ENCODE measurements at places on chromosomes 11 and 22.

- DNase-seq, result no peak
These were observed 154.2 kb upstream of the TTC12 start for GRCh38 chr11:113159988-113160807.

DNA sequence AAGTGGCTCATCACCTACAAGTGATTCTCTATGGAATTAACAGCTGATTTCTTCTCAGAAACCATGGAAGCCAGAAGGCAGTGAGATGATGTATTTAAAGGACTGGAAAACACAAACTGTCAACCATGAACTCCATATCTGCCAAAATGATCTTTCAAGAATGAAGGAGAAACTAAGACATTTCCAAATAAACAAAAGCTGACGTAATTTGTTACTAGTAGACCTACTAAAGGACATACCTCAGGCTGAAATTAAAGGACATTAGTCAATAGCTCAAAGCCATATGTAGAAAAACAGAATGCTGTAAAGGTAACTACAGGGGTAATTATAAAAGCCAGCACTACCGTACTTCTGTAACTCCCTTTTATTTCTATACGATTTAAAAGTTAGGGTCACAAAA, 129.4 kb upstream of the TMEM45B start:
- DNase-seq, result no peak

GRCh38 chr11:3156661-3157311, 8.3 kb downstream of the OSBPL5 start:
- DNase-seq, result no peak

GRCh38 chr11:90468923-90469322, 246.1 kb upstream of the CHORDC1 start:
- no peak for DNase-seq

GRCh38 chr22:45544588-45545170, 42.0 kb downstream of the FBLN1 start:
- DNase-seq, result no peak

GRCh38 chr11:59573216-59573615, 42.4 kb downstream of the OSBP start:
- DNase-seq, result peak; percentile 77

- peak; percentile 85 for DNase-seq
These were observed at the start of gene RCN1 for GRCh38 chr11:32090545-32091370. Gene RCN1, plus strand, starts transcription at chr11:32091074. Its CDS starts 123 bp downstream, at chr11:32091197.

DNA sequence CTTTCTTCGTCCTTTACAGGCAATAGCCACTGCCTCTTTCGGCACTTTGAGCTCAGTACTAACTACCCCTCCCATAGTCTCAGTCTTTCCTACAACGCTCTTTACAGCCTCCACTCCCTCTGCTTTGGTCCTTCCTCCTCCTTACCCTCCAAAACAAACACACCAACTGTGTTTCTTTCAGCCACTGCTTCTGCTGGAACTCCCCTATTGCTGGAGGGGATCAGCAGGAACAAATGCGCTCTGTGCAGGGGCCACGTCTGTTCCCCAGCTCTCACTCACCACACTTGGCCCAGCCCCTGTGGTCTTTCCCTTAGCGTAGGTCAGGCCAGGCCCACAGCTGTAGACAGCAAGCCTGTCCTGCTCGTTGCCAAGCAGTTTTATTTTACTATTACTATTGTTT, 42.3 kb downstream of the PC start:
- no peak for DNase-seq

DNA sequence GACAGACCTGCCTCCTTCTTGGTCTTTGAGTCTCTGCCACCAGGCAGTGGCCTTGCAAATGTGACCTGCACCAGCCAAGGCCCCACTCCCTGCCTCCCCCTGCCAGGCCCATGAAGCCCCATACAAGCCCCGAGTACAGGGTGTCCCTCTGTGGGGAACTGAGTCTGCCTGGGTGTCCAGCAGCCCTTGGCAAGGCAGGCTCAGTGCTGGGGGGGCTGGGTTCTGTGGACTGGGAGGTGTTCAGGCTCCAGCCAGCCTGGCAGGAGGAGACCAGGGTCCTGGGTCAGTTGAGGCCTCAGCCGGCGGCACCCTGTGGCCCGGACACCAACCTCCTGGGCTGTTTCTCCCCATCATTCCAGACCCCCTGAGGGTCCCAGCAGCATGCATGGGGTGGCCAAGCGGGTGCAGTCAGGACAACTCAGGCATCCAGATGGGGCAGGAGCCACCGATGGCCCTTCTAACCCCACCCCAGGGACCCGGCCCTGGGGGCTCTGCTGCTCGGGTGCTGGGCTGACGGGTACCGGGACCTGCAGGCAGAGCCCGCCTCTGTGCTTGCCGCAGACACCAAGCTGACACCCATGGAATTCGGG, 5.7 kb downstream of the MUC5AC start:
- DNase-seq, result no peak

DNA sequence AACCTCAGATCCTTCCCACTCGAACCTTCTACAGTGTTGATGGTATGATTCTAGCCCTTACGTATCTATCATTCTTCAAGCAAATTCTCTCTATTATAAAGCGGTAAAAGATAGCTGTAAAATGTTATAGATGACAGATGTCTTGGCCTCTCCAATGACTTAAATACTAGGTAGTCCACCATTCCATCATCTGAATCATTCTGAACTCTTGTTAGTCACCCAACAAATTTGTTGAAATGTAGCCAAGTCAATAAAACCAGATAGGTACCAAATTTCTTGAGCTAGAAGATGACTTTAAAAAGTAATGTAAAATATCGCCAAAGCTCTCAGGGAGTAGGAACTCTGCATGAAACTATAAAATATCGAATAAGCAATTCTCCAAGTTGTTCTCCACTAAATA, 32.6 kb upstream of the PICALM start:
- no peak for DNase-seq

DNA sequence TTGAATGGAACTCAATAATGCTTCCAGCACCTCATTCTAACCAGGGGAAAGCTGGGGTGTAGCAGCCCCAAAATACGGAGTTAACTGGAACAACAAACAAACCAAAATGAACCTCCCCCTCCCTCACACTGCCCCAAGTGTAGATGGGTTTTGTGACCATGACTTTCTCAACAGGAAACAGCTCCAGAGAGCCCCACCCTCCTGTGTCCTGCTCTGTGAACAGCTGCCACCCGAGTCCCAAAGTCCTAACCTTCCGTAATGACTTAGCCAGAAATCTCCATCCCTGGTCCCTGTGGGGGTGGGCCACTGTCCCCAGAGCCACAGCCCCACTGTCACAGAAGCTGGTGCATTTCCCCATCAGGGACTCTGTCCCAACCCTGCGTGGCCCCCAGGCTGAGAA, 155.4 kb downstream of the CRYBB2 start:
- no peak for DNase-seq

GRCh38 chr22:37516456-37516855, 2.8 kb downstream of the CARD10 start:
- DNase-seq, result no peak

- peak; percentile 92 for DNase-seq
These were observed 36.7 kb downstream of the TPST2 start for GRCh38 chr22:26553056-26553752.

- no peak for DNase-seq
These were observed 32.2 kb downstream of the C11orf91 start for GRCh38 chr11:33668468-33668825.

- peak; percentile 94 for DNase-seq
These were observed 38.3 kb upstream of the TFIP11 start for GRCh38 chr22:26550498-26551033.

GRCh38 chr11:27211370-27212127, 151.5 kb downstream of the CCDC34 start:
- no peak for DNase-seq

GRCh38 chr22:36587289-36588154, 58.6 kb upstream of the EIF3D start:
- DNase-seq, result peak; percentile 90

DNA sequence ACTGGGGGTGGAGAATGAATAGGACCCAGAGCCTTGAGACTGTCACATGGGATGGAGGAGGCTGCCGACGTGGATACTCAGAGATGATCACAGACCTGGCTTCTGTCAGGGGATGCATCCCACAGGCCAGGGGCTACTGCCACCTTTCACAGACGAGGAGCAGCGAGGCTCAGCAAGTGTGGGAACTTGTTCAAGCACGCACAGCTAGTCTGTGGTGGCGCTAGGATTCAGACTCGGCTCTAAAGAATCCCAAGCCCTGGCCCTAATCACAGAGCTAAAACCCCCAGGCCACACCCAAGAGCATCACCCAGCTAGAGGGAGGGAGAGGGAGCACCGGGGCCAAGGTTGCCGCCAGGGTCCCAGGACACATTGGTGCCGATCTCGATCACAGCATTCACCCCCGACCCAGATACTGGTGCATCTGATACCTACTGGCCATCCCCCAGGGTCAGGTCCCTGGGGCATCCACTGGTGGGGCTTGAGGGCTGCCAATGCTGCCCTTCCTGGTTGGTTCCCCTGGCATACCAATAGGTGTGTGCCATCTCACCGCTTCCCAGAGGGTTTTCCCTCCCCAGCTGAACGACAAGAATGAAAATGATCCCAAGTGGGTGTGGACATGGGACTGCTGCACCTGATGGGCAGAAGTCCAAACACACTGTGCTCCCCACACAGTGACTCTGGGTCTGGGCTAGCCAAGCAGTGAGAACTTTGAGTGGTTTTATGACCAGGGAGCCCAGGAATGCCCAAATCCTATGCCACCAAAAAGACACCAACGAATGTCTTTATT, 6.2 kb downstream of the CHST1 start:
- DNase-seq, result no peak

DNA sequence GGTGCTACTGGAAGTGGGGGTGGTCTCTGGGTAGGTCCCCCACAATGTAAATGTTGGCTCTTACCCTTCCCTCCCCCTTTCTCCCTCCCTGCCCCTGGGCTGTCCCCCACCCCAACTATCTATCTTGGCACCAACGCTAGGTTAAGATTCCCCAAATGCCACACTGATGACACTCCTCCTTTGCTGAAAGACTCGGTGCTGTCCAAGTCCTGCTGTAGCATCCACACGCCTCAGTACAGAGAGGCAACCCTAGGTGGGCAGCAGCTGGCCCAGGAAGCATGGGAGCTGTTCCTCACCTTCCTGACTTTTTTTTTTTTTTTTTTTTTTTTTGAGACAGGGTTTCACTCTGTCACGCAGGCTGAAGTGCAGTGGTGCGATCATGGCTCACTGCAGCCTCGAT, 3.4 kb upstream of the KCTD17 start:
- peak; percentile 40 for DNase-seq

GRCh38 chr11:62105667-62106191, 18.1 kb upstream of the INCENP start:
- DNase-seq, result peak; percentile 41

DNA sequence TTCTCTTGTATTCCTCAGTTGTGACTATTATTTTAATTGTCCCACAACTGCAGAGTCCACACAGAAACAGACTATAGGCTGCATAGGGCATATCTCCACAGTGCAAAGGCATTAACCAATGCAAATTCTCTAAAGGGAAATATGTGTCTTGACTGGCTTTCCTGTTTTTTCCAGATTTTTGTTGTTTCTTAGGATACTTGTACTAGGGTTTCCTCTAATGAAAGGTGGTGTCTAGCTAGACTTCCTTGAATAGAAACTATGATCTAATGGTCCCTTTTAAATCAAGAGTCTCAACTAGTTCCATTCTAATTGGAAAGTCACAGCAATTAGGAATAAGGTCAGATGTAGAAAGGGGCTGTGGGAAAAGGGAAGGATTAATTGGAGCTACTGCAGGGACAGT, 37.6 kb downstream of the SLC36A4 start:
- DNase-seq, result no peak

- peak; percentile 84 for DNase-seq
These were observed 281.7 kb downstream of the ST3GAL4 start for GRCh38 chr11:126636911-126637794.
